ENCODE measurements at places on chromosomes 2 and 18. TPM values are rescaled to one million over a fixed set of nuclear protein-coding genes. Genes with fewer than 3 reads are reported as not detected.

ZAP70 gene
- polyA plus RNA-seq: 0.09 TPM

NIF3L1 gene
- 47.3 TPM for polyA plus RNA-seq

DNA sequence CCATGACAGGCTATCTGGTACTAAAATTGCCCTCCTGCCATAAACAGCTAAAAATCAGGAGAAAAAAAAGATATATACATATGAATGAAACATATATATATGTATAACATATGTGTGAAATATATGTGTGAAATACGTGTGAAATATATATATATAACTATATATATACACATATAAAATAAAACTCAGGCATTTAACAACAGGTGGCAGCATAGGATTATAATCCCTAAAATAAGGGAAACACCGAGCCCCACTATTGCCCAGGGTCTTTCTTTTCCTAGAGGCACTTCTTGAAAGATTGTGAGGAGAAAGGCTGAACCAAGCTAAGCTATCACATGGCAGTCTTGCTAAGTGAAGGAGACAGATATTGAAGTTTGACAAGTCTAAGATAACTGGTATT is 65.9 kb upstream of the CYTIP start:
- DNase-seq: no peak

- DNase-seq: no peak
These were observed 38.1 kb upstream of the ACYP2 start for GRCh38 chr2:54077088-54077900.

DNA sequence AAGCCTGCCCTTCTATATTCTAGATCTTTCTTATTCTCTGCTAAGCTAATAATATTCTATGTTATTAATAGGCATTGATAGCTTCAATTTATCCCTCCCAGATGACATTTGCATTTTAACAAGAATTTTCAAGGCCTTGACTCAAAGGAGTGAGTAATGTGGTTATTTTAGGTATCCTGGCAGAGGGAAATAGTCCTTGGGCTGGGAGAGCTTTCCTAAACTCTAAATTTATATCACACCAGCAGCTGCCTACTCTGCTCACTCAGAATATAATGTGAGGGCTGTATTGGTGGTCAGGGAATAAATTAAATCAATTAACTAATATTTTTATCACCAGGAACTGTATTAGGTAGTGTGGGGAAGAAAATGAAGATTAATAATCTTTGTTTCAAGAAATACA is 74.8 kb upstream of the ADAM23 start:
- DNase-seq: no peak

- no peak for DNase-seq
These were observed 72.8 kb upstream of the ZEB2 start for GRCh38 chr2:144592500-144593256.

- no peak for DNase-seq
These were observed 2072.6 kb upstream of the CELF4 start for GRCh38 chr18:39638224-39638623.

DNA sequence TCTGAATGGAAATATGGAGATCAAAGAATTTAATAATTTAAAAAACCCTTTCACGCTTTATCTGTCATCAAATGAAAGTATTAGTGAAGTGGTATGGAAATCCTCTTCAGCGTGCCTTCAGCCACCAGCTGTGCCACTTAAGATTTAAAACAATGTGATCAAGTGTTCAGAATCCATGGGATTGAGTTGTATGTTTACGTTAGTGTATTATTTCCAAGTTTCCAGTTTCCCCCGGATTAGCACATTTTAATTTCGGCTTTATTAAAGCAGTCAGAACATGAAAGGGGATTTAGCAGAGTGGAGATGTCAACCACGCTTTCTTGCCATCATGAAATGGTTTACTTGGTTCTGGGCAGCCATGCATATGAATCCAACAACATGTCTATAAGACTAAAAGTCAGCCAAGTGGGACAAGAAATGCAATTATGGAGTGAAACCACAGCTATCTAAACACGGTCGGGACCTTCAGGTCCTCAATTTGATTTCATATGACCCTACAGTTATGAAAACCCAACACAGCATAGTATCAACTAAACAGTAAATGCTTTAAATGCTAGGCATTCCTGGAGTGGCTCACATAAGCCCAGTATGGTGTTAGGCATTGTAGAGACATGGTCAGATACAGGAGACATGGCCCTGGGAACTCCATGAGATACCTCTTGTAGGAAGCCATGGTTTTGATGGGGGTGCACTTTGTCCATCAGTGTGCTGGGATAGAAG is 224.9 kb upstream of the EPAS1 start:
- no peak for DNase-seq

- peak; percentile 58 for DNase-seq
These were observed 103.6 kb upstream of the WDR75 start for GRCh38 chr2:189337656-189338055.

- DNase-seq: no peak
These were observed 92.2 kb upstream of the SLC8A1 start for GRCh38 chr2:40544072-40544471.

GRCh38 chr2:31386648-31387047 is 27.9 kb downstream of the XDH start:
- no peak for DNase-seq

DNA sequence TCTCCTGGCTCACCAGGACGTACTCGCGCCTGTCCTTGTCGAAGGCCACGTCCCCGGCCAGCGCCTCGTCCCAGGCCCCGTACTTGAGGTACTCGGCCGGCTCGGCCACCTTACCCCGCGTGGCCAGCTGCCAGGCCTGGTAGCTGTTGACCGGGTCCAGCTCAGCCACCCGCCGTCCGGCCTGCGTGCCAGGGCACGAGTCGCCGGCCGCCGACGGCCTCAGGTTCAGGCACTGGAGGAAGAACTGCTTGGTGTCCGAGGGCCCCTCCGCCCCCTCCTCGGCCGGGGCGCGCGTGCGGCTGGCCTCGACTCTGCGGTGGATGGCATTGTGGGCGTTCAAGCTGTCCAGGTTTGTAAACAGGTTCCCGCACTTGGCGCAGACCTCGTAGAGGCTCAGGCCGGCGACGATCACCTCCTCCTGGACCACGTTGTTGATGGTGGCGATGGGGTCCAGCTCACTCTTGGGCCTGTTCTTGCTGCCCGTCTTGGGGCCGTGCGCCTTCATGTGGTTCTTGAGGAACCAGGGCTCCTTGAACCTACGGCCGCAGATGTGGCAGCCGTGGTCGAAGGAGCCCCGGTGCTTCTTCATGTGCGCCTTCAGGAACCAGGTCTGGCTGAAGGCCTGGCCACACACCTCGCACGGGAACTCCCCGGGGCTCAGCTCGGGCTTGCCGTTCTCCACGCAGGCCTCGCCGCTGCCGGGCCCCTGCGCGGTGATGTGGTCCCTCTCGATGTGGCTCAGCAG is 53.2 kb downstream of the ZNF516 start:
- DNase-seq: no peak

LDLRAD4 gene
- 4.6 TPM for polyA plus RNA-seq

DNA sequence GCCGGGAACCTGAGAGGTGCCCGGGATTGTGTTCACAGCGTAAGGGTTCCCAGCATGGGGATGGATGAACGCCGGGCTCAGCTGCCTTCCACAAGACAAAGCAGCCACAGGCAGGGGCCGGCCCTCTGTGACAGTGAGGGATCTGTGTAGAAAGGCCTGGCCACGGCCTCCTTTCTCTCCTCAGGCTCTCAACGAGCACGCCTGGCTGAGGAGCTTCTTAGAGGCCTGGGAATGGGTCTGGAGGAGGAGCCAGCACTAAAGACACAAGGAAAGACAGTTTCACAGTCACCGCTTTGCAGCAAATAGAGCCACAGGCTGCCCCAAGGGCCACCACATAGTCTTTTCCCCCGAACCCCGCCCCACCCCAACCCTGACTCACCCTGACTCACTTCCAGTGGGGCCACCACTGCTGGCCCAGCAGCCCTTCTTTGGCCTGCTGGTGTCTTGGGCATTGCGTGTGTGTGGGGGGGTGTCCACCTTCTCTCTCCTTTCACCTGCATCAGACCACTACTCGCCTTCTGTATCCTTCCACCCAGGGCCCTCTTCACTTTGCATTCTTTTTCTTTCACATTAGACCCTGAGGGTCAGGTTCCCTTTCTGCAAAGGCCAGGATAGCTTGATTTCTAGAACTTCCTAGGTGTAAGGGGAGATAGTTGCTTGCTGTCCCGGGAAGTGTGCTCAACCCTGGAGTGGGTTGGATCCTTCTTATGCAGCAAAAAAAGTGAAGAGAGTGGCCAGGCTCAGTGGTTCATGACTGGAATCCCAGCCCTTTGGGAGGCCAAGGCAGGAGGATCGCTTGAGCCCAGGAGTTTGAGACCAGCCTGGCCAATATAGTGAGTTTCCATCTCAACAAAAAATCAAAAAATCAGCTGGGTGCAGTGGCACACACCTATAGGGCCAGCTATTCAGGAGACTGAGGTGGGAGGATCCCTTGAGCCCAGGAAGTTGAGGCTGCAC is 19.3 kb upstream of the HPCAL1 start:
- DNase-seq: peak; percentile 87

Data from A549 (cell line).